Left kidney (tissue), 8 donors: ENCODE measurements at places on chromosomes 11 and 22.

- no peak for DNase-seq
Measured at GRCh38 chr11:130278151-130278550, 36.6 kb downstream of the ZBTB44 start.

DNA sequence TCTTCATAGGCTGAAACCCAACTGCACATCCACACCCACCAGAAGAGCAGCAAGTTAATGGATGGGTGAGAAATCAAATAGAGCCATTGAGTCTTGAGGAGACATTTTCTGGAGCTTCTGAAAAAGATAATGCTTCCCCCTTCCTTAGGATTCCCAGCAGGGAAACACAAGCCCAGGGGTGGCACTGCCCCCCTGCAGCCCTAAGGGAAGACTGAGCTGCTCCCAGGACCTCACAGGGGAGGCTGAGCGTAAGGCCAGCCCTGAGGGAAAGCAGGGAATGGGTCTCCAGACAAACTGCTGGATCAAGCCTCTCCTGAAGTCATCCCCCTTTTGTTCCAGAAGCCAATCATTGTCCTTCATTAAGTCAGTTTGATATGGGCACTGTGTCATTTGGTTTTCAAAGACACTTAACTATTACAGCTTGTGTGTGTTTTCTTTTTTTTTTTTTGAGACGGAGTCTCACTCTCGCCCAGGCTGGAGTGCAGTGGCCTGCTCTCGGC is 15.1 kb downstream of the LTO1 start:
- no peak for DNase-seq

DNA sequence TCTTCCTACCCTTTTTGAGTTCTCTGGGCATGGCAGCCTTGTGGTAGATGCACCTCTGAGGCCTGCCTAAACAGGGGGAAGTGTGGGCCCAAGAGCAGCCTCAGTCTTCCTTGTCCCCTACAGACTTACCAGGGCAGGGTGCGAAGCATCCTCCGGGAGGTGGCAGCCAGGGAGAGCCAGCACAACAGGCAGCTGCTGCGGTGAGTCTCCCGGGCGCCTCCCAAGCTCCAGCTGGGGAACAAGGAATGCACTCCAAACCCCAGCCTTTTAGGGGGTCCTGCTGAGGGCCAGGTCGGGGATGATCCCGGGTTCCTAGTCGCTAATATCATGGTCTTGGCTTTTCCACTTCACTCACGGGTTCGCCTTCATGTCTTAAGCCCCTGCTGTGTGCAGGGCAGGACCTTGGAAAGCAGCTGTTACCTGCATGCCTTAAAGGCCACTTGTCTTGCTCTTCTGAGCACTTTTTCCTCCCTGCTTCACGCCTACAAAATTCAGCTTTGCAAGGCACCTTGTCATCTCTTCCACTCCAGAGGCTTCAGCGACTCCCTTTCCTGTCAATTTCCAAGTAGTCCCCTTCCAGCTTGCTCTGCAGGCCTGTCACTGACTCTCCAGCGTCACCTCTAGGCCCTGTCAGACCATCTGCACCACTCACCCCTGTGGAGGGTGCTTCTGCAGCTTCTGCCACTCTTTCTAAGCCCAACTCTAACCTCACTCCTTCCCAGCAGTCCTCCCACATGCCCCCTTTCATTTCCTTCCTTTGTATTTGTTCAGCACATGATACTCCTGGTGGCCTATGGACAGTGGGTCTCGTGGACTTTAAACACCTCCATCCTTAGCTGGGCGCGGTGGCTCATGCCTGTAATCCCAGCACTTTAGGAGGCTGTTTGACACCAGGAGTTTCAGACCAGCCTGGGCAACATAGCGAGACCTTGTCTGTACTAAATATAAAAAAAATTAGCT is 57.0 kb downstream of the PISD start:
- no peak for DNase-seq

DNA sequence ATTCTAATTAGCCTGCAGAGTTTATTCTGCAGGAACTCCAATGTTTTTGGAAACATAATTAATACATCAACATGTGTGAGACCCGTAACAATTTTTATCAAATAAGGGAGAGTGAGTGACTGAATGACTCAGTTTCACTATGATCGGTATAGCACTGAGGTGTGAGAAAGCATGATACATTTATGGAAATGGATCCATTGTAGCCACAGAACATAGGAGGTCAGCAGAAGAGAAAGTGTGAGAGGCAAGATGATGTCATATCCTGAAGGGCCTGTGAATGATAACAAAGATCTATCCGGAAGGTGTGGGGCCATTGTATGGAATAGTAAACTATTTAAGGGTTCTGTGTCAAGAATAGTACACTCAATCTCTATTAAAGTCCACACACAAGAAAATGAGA is 1406.1 kb upstream of the TENM4 start:
- no peak for DNase-seq

- no peak for DNase-seq
Measured at GRCh38 chr11:64453466-64453865, 94.5 kb downstream of the RPS6KA4 start.
